ENCODE measurements at places on chromosomes 16 and 17.

GRCh38 chr17:67056746-67057490 is 12.6 kb downstream of the CACNG1 start:
- no peak for DNase-seq

DNA sequence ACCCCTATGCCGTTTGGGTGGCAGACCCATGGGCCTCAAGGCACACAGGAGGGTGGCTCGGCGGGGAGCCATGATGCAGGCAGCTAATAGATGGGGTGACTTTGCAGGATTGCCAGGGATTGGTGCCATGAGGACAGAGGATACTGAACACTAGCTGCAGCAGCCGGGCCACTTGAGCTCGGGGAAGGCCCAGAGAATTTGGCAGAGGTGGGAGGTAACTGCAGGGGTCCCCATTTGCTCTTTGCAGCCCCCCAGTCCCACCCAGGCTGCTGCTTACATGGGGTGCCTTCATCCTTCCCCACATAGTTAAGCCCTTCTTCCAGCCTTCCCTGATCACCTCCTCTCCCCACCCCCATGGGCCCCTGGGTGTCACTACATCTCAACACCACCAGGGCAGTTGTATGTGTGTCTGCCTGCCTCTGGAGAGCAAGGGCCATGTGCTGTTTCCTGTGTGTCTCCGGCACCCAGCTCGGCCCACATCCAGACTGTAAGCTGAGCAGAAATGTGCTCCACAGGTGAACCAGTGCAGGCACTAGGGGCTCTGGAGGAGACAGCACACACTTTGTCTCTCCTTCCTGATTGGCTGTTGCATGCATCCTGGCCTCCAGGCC is 52.0 kb downstream of the SREBF1 start:
- no peak for DNase-seq

DNA sequence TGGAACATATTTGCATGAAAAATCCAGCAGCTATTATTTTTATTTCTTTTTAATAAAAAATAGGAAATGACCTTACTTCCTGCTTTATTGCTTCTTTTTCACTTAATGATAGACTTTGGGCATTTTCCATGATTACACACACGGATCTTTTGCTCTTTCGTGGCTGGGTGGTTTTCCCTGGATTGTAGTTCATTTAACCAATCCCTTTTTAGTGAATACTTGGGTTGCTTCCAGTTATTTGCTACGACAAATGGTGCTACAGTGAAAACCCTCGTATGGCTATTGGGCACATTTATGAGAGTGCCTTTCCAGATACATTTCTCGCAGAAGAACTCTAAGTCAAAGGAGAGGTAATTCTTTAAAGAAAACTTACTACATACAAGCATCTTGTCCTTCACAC is 38.6 kb downstream of the FOXL1 start:
- DNase-seq, result no peak

DNA sequence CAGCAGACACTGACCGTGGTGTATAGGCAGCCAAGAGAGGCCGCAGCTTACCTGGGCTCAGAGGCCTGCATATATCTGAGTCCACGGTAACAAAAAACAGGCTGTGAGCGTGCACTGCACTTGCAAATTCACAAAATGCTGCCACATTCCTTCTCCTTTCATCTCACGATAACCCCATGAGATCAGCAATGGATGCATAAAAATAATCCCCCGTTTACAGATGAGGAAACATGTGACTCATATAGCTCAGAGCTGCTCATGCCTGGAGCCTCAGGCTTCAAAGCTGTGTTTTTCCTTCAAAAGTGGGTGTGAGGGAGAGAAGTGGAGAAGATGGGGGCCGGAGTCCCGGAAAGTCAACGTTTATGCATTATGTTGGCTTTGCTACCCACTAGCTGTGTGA is 118.3 kb upstream of the FOXF1 start:
- no peak for DNase-seq

DNA sequence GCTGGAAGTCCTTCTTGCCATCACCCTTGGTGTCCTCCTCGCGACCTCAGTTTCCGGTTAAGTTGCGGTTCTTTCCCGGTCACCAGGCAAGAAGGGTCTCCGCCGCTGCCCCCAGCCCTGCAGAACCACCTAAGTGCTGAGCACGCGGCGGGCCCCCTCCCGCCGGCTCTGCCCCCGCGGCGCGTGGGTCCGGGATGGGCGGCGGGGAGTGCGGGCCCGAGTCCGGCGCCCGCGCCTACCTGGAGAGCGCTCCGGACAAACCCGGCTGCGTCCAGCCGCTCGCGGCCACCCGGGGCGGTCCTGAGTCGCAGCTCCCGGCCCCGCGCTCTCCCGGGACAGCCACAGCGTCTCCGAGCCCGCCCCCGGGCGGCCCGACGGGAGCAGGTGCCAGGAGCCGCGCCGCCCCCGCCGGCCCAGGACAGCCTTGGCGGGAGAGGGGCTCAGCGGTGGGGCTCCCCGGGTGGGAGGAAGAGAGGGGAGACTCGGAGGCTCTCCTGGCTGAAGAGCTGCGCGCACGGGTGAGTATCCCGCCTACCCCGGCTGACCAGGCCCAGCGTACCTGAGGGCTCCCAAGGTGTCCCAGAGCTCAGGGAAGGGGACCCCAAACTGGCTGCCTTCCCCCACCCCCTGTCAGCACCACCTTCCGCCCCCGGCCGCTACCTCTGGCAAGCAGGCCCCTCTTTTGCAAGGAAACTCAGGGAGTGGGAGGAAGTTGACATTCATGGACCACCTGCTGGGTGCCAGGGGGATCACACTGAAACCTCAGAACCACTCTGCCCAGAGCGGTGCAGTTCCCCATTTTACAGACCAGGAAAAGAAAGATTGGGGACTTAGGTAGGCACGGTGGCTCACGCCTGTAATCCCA is 22.2 kb upstream of the C17orf113 start:
- no peak for DNase-seq

GRCh38 chr16:10206215-10206614 is 24.0 kb upstream of the GRIN2A start:
- no peak for DNase-seq

DNA sequence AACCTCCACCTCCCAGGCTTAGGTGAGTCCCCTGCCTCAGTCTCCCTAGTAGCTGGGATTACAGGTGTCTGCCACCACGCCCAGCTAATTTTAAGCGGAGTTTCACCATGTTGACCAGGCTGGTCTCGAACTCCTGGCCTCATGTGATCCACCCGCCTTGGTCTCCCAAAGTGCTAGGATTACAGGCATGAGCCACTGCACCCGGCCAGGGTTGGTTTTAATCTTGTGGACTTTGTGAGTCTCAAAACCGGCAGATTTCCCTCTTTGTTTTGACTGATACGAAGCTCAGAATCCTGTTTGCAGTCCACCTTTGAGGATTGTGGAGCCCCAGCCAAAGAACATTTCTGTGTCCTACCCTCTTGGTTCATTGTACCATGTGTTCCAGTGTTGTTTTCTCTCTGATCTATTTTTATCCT is 16.4 kb upstream of the CPSF4L start:
- DNase-seq, result no peak

- DNase-seq, result no peak
These were observed 53.1 kb downstream of the METRNL start for GRCh38 chr17:83132251-83133081.

- no peak for DNase-seq
These were observed 14.0 kb downstream of the COPZ2 start for GRCh38 chr17:48023400-48024148.

DNA sequence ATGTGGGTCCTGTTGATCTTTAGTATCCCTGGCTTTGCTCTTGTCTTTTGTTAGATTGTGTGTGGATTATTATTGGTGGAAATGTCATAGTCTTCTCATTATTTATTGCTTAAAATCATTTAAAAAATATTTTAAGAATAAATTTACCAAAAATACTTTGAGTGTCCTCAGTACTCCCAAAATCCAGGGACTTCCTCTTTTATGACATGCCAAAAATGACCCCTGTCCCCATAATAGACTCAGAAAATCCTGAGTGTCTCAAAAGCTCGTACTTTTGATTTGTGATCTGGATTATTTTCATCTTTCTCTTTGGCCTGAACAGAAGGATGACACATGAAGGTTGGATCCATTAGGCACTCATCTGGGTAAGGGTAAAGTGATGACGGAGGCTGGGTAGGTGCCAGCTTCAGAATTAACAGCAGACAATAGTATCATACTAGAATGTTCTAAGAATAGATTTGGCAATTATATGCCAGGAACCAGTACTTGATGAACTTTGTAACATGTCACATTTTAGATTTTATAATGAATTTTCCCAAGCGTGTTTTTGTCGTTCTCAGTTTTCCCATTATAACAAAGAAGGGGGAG is 602.2 kb upstream of the CDH8 start:
- DNase-seq, result no peak

GRCh38 chr16:69404275-69404805 is 18.5 kb upstream of the TERF2 start:
- no peak for DNase-seq

DNA sequence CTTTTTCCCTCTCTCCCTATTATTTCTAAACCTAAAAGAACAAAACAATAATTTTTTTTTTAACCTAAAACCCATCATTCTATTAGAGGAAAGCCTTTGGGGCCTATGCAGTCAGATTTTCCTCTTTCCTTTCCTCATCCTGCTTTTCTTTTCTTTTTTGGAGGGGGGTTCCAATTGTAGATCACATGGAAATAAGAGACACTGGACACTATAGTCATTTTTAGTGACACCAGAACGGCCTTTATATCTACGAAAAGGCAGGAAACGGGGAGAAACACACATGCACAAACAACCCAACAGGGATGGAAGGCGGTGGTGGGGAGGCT is 5.1 kb upstream of the ZFHX3 start:
- no peak for DNase-seq

- DNase-seq, result no peak
These were observed 4.2 kb downstream of the KRT24 start for GRCh38 chr17:40699371-40699770.

GRCh38 chr17:7982173-7982572 is 20.2 kb upstream of the GUCY2D start:
- no peak for DNase-seq

DNA sequence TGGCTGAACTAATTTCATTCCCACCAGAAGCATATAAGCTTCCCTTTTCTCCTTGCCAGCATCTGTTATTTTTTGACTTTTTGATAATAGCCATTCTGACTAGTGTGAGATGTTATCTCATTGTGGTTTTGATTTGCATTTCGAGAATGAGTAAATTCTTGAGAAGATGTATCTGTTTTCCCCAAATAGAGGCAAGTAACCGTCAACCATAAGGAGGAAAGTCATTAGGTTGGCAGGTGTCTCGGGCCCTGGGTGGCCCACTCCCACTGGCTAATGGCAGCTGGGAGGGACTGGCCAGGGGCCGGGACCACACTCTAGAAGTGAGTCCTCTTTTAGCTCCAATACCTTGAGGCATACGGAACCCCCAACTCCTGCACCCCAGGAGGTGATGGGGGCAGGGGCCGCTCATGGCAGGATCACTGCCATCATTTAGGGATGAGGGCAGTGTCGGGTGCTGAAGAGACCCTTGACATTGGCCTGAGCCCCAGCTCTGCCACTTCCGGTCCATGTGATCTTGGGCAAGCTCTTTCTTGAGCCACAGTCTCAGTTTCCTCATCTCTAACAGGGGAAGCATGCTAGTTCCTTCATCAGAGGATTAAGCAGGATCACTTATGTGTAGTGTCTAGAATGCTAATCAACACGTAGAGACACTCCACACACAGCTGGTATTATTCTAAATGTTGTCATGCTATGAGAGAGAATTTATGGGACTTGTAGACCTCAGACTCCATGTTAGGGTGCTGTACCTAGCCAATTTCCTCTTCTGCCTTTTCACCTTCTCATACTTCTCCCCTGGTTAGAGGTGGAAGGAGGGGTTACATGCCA is 44.3 kb downstream of the RGS9 start:
- no peak for DNase-seq

DNA sequence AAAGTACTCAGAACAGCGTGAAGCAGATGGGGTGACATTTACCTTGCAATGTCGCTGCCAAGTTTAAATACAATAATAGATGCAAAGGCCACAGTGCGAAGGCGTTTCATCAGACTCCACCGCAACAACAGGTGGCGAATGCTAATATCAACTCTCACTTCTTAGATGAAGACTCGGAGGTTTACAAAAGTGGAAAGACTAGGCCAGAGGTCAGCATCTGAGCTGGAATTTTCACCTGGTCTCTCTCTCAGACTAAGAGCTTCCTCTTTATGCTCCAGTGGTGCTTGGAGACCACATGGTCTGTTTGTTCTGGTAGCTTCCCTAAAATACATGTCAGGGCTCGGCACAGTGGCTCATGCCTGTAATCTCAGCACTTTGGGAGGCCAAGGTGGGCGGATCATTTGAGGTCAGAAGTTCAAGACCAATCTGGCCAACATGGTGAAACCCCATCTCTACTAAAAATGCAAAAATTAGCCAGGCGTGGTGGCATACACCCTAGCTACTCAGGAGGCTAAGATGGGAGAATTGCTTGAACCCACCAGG is 169.1 kb downstream of the XYLT1 start:
- no peak for DNase-seq

DNA sequence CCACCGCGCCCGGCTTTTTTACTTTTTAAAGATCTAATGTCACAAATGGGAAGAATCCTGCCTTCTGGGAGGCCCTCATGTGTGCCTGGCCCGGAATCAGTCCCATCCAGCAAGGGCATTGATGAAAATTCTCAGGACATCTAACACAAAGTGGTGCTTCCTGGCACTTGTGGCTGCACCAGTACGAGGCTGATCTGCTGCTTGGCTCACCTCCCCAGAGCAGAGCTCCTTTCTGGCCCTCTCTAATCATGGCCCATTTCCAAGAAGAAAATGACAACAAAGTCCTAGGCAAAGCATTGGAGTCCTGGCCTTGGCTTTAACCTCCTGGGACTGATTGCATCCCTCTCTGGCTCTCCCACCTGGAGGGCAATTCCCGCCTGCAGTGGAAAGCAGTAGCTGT is 50.7 kb upstream of the SIAH1 start:
- no peak for DNase-seq

GRCh38 chr17:72318131-72318530 is 197.3 kb downstream of the SOX9 start:
- DNase-seq, result no peak

DNA sequence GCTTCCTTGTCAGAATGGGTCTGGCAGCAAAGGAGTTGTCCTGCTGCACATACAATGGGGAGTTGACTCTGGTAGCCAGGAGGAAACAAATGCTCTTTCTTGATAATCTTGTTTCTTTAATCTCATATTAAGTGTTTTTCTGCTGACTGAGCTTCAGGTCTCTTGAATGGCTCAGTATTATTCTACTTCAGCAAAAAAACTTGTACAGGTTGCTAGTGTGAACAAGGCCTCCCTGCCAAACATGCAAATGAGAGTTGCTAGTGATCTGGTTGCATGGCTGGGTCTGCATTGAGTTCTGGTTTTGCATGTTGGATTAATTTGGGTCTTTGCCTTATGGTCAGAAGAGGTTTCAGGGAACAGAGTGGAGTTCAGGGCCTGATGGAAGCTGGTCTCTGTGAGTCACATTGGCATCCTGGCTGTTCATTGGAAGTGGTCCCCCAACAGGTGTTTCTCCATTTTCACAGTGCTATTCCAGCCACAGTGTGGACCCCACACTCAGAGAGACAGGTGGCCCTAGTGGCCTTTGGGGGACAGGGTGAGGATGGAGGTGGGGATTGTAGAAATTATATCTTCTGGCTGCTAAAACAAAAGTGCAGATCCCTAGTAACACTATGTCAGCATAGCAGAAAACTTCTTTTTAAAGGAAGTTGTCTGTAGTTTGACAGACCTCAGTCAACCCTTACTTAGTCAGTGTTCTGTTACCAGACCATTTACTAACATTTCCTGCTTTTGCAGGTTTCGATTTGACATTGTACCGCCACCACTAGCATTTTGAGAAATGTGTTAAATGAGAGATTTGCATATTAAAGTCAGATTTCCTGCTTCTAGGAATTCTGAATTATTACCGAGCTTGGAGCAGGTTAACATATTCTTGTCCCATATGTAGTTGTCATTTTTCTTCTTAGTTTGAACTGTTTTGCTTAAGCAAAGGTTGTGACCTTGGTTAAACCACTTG is 47.1 kb downstream of the EPN2 start:
- DNase-seq, result no peak

All from stimulated activated CD4-positive, alpha-beta T cell treated with anti-CD3 and anti-CD28 coated beads, Interleukin-2, amount 100 ng/mL, for 4 hours (primary cell).